ENCODE measurements at places on chromosomes 4 and X.

- DNase-seq: no peak
Measured at GRCh38 chrX:2145692-2146367, 354.9 kb downstream of the DHRSX start.

DNA sequence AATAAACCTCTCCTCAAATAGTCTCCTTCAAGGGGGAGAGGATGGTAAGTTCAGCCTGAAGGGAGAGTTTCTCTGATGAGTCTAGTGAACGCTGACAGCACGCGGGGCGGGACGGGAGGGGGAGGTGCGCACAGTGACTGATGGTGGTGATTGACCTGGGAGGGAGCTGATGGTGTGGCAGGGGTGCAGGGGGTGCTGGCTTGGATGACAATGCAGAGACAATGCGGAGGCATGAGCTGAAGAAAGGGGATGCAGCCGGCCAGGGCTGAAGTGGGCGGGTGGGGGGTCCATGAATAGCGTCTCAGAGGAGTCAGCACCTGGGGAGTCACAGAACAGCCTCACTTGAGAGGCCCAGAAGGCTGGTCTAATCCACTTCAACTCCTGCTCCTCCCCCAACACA lies 142.5 kb upstream of the PJA1 start:
- no peak for DNase-seq

- DNase-seq: no peak
Measured at GRCh38 chr4:18051281-18051680, 29.7 kb upstream of the LCORL start.

- DNase-seq: no peak
Measured at GRCh38 chrX:39577985-39578869, 519.5 kb downstream of the BCOR start.

DNA sequence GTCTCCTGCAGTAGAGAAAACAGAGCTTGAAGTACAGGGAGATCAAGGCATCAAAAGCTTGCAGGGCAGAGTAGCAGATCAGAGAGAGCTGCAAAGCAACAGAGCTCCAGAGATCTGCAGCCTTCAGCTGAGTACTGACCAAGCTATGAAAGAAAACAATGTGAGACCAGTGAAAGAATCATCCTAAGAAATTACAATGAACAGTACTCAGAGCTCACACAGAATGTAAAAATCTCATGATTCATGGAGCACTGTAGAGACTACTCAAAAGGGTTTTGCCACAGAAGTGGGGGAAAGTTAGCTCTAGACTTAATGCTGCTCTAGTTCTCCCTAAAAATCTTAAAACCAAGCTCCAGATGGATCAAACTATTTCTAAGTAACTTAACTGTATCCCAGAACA lies 80.0 kb upstream of the MAB21L2 start:
- DNase-seq: no peak

- no peak for DNase-seq
Measured at GRCh38 chr4:20617678-20618396, 82.4 kb upstream of the PACRGL start.

DNA sequence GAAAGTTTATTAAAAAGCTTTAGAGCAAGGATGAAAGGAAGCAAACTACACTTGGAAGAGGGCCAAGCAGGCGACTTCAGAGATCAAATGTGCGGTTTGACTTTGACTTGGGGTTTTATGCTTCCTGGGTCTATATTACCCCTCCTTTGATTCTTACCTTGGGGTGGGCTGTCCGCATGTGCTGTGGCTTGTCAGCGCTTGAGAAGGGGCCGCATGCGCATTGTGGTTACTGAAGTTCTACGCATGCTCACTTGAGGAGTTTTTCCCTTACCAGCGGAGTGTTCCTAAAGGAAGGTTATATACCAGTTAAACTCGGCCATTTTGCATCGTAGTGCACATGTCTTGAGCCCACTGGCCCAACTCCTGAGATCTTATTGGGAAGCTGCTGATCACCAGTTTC lies 9.9 kb downstream of the ZNF157 start:
- no peak for DNase-seq

DNA sequence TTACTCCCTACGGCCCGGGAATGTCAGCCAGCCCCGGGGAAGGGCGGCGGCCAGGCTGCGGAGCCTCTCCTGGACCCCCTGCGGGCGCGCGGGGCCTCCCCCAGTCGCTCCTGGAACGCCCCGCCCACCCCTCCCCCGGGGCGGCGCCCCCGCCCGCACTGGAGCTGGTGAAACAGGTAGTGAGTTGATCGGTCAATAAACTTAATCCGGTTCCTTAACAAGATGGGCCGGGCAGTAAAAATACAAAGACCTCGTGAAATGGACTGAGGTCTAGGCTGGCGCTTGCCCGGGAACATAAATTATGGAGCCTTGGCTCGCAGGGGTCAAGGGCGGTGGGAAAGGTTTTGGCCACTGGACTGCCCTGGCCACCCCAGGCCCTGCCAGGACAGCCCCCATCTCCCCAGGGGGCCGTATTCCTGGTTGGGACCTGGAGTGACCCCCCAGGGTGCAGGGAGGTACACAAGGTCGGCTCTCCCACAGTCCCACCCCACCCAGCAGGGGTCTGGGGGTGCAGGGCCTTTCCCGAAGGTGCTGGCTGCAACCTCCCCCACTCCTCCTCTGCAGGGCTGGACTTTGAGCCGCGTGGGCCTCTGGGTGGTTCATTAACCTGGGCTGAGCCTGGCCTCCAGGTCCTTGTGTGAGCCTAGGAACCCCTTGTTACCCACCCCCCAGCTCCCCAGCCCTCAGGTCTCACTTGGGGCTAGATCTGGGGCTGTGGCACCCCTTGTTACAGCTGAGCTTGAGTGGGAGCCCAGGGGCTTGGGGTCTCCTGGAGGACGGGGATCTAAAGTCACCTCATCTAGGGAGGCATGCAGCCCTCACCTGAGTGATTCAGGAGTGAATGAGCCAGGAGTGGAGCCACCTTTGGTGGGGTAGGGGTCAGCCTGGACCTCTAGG lies 2.5 kb downstream of the FGFR3 start:
- DNase-seq: no peak
